ENCODE measurements at places on chromosomes 5 and 9.

DNA sequence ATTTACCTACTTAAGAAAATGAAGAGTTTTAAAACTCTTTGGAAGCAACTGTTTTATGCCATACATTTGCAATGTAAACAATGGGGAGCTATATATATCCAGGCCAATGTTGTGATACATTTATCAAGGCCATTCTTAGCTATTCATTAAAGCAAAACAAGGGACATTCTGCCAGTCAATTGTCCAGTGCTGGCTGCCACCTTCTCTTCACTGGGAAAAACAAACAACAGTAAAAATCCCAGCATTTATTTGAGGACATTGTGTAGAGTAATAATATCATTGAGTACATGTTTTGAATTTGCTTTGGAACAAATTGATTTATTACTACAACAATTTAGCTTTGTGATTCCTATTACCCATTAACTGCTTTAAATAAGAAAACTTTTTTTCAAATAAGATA is 1107.4 kb downstream of the DTWD2 start:
- DNase-seq, result no peak

DNA sequence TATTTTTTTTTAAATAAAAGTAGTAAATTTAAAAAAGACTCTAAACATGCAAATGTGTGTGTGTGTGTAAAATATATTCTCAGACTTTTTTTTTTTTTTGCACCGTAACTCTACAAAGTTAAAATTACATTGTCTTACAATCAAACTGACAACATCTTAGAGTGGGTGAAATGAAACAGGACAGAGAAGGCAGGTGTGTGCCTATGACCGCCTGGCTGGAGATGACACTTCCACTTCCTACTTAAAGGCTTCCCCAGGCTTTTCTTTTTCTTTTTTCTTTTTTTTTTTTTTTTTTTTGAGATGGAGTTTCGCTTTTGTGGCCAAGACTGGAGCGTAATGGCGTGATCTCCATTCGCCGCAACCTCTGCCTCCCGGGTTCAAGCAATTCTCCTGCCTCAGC is 2.7 kb upstream of the AK1 start:
- no peak for DNase-seq

- DNase-seq, result no peak
Observed at GRCh38 chr5:71652349-71652748, 65.2 kb downstream of the MCCC2 start.

- DNase-seq, result no peak
Observed at GRCh38 chr5:149517461-149518122, 33.6 kb downstream of the CSNK1A1 start.

DNA sequence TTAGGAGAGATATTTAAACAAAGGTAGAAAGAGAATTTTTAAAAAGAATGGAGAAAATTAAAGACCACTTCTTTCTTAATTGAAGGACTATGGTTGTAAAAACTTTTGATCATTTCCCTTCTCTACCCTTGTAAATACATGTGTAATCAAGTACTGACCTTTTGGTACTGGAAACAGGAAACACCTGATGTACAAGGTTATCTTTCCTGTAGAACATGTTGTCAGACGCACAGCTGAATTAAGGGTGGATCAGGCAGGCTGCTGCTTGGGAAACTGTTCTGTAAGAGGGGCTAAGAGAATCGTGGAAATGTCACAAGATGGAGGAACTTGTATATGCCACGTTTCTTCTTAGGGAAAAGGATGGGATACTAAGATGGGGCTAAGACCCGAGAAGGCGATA is 341.6 kb downstream of the ZNF608 start:
- no peak for DNase-seq

GRCh38 chr5:109407913-109408312 is 1.9 kb downstream of the PJA2 start:
- no peak for DNase-seq

DNA sequence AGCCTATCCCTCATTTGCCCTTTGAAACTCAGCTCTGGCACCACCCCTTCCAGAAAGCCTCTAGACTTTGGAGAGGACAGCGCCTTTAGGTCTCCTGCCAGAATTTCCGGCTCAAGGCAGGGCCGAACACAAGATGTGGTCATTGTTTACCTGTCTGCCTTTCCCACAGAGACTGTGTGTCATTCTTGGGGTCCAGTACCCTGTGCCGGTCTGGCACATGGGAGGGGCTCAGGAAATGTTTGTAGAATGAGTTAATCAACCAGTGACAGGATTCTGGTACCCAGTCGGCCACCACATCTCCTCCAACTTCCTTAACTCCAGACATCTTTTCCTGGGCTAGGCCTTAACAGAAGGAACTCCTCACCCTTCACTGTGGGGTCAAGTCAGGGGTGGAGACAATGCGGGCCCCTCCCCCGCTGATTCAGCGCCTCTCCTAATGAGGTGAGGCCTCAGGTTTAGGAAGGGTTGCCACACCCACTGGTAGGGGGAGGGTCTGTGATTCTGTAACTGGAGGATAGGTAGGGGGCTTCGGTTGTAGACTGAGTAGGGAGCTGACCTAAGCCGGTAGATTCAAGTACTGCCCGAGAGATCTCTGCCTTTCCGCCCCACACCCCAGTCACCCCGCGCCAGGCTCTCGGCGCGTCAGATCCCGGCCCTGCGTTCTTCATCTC is 29.3 kb downstream of the PCDH1 start:
- DNase-seq, result peak; percentile 50

DNA sequence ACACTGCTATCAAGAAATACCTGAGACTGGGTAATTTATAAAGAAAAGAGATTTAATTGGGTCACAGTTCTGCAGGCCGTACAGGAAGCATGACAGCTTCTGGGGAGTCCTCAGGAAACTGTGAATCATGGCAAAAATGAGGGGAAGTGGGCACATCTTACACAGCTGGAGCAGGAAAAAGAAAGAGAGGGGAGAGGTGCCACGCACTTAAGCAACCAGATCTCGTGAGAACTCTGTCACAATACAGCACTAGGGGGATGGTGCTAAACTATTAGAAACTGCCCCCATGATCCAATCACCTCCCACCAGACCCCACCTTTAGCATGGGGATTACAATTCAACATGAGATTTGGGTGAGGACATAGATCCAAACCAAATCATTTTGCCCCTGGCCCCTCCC is 105.5 kb upstream of the CPLX2 start:
- DNase-seq, result no peak

DNA sequence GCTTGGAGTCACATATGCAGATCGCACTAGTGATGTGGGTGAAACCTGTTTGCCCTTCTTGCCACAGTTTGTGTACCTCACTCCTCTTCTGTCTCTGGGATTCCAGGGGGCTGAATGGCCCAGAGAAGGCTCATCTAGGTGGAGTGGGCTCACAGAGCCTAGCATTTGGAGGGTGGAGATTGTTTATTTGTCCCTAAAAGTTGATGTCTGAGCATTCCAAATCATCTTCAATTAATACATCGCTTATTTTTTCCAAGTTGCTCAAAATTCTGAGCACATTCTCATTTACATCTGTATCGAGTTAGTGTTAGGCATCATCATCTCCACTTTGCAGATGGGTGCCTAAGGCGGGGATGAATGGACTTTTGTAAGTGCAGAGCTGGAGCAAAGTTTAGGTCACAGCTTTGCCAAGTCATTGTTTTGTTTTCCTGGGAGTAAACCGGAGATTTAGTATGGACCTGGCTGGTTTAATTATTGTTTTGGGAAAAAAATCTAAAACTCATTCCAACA is 2.0 kb downstream of the ABL1 start:
- DNase-seq, result no peak

DNA sequence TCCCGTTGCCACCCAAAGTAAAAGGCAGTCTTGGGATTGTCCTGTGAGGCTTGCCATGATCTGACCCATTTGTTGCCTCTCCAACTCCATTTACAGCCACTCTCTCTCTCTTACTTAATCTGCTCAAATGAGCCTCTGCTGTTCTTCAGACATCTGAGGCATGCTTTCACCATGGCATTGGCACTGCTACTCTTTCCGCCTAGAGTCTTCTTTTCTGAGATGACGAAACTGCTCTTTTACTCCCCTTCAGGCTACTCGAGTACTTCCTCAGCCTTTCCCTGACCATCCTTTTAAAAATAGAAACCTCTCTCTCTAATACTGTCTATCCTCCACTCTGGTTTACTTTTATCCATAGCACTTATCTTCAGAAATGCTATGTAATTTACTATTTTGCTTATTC is 9.0 kb downstream of the FOCAD start:
- DNase-seq, result no peak

GRCh38 chr9:88891040-88891439 is 100.2 kb upstream of the S1PR3 start:
- DNase-seq, result no peak

DNA sequence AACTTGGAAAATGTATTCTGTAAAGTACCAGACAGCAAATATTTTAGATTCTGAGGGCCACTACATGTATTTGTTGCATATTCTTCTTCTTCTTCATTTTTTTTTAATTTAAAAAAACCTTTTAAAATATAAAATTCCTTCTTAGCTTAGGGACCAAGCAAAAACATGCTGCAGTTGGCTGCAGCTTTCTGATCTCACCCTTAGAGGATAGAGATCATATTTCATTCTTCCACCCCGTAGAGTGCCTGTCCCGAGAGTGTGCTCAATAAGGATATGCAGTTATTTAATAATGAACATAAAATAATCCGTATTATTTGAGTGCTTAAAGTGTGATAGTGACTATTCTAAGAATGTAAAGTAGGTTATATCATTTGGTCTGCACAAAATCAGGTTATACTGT is 204.2 kb upstream of the CD180 start:
- DNase-seq, result no peak

GRCh38 chr5:132289097-132289496 is 5.1 kb upstream of the SLC22A4 start:
- DNase-seq, result no peak

DNA sequence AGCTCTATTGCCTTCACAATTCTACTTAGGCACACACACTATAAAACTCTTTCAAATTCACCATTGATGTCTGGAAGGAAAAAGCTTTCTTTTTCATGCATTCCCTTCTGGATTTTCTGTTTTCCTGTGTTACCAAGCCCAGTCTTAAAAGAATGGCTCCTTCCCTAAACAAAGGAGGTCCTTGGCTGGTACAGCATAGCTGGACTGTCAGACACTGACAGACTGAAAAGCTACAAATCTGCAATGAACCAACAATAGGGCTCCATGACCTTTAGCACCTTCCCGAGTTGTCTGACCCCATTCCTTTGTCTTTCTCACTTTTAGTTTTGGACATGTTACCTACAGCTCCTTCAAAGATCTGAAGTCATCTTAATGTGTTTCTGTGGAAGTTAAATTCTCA is 382.5 kb downstream of the TMEM161B start:
- DNase-seq, result no peak

- no peak for DNase-seq
Observed at GRCh38 chr5:172952034-172952511, 7.2 kb upstream of the RPL26L1 start.

All from heart right ventricle (tissue), 16 donors.